CD4-positive, CD25-positive, alpha-beta regulatory T cell (primary cell): ENCODE measurements at places on chromosomes 4 and X. TPM values are rescaled to one million over a fixed set of nuclear protein-coding genes. Genes with fewer than 3 reads are reported as not detected.

DNA sequence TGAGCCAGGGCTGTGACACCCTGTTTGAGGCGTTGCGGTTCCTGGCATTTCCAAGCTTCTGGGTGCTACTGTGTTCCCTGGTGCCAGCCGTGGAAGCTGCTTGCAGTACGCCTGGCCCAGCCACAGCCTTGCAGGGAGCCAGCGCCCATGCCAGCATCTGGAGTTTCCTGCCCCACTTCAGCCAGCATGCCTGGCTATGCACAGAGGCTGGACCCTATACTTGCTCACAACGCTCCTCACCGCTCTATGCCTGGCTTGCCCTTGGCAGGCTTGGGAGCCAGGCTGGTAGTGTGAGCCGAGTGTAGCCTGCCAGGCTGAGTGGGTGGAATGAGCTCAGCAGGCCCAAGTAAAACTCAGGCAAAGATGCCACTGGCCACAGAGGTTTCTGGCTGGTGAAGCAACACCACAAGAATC, 22.4 kb downstream of the PRRG1 start:
- H3K4me1 ChIP-seq, result no peaks in the 10 kb centered on the region
- H3K36me3 ChIP-seq, result no peaks in the 10 kb centered on the region
- no peak for DNase-seq
- H3K27me3 ChIP-seq, result no peaks in the 10 kb centered on the region

GRCh38 chrX:105211066-105211575, 9.4 kb downstream of the TEX13A start:
- H3K36me3 ChIP-seq, result no peaks in the 10 kb centered on the region
- DNase-seq, result no peak
- no peak overlapping the region for H3K27ac ChIP-seq

DNA sequence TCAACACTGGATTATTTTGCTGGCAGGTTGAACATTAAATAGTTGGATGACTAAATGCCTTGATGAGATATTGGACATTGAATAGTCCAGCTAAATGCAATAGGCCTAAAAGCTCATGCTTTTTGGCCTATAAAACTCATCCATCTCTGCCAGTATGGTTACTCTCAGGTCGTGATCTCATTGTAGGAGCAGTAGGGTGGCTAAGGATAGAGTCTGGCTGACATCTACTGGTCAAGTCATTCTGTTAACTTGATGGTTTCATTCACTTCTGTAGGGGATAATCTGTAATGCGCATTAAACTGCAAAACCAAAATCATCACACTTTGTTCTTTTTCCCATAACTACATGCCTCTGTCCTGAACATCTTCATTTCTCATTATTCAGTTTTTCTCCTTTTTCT, 227.0 kb downstream of the DKK2 start:
- no peaks in the 10 kb centered on the region for H3K36me3 ChIP-seq
- no peaks in the 10 kb centered on the region for H3K4me1 ChIP-seq
- H3K27ac ChIP-seq, result no peak overlapping the region
- no peak for DNase-seq

The AP1AR gene
- 20.7 TPM for polyA plus RNA-seq

The BGN gene
- not detected for polyA plus RNA-seq
